Activated CD4-positive, alpha-beta T cell treated with anti-CD3 and anti-CD28 coated beads, Interleukin-2, amount 10 ng/mL, durations not matched to agents 24 days and 14 days (primary cell): ENCODE measurements at places on chromosomes 3 and 15.

DNA sequence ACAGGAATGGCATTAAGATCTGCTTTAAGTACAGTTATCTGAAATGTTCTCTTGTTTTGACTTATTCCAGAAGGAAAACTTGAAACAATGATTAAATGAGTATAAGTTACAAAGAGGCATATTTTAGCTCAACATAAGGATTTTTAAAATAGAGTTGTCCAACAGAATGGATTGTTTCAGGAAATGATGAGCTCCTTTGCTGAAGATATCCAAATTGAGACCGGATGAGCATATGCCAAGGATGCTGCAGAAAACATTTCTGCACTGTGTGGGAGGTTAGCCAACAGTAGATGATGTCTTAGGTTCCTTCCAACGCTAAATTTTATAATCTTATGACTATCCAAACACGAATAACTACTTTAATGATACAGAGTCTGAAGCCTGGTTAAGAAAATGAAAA lies 226.5 kb upstream of the NANOGP8 start:
- no peak for DNase-seq

DNA sequence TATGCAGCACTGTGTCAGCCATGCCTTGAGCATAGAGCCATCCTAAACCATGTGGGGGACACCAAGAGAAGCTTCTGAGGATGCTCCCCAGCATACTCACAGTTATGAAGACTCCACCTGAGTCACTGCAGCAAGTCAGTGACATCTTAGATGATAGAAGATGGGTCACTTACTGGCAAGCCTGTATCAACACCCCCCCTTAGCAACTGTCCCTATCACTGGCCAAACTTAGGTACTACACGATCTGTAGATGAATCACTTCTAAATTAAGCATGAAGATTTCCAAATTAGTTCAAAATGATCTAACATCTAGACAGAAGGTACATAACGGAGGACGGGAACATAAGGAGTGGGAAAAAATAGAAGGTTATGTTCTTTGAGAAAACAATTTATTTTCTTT lies 13.2 kb upstream of the LMCD1 start:
- no peak for DNase-seq

- no peak for DNase-seq
These were observed 122.0 kb downstream of the TFDP2 start for GRCh38 chr3:142027300-142027699.

GRCh38 chr3:195543500-195544229 lies 540 bp upstream of the PPP1R2 start:
- DNase-seq, result no peak

GRCh38 chr3:126616931-126617330 lies 38.0 kb downstream of the TXNRD3 start:
- no peak for DNase-seq

DNA sequence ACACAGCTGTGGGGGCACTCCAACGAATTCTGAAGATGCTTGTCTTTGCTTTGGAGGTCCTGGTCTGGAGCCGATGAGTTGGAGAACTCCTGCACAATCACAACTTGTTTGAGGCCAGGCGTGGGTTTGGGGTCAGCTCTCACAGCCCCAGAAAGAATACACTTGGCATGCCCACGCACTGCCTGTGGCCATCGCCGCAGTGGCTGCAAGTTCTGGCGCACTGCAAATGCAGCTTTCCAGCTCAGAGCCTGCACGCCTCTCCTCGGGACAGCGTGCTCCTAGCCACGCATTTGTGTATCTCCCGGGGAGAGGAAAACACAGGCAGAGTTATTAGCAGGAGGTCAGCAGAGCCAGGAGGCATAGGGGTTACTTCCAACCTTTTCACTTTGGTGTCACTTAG lies 282.7 kb downstream of the ADAMTS17 start:
- no peak for DNase-seq

- DNase-seq, result no peak
These were observed 218.5 kb upstream of the PLSCR5 start for GRCh38 chr3:146823622-146824021.

- DNase-seq, result no peak
These were observed 301.2 kb upstream of the ARHGEF26 start for GRCh38 chr3:153820035-153820434.

DNA sequence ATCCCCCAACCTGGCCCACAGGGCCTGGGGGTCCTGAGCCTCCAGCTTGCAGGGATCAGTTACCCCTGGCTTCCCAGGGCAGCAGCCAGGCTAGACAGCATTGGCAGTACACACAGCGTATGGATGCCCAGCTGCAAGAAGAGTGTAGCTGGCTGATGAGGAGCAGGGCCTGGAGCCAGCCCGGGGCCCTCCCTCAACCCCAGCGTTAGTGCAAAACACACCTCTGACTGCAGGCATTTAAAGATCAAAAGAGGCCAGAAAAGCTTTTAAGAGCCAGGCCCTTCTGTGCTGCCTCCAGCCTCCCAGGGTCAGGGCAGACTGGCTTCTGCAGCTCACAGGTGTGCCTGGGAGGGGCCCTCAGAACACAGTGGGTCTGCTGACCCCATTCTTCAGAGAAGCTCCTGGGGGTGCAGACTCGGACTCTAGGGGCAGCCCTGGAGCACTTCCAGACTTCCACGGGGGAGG lies 110.6 kb downstream of the ETFA start:
- no peak for DNase-seq
